ENCODE measurements at places on chromosomes 7 and 10.

GRCh38 chr7:141355032-141355431 lies 196.2 kb upstream of the AGK start:
- no peaks in the 10 kb centered on the region for H3K36me3 ChIP-seq
- no peak for DNase-seq
- no peak overlapping the region for H3K27ac ChIP-seq
- no peak overlapping the region for H3K4me3 ChIP-seq
- H3K4me1 ChIP-seq = peaks cover 4% of the 10 kb centered on the region
- no peaks in the 10 kb centered on the region for H3K27me3 ChIP-seq

GRCh38 chr10:51369903-51370302 lies 295.6 kb downstream of the PRKG1 start:
- H3K27me3 ChIP-seq = no peaks in the 10 kb centered on the region
- no peak overlapping the region for H3K27ac ChIP-seq
- H3K36me3 ChIP-seq = no peaks in the 10 kb centered on the region
- DNase-seq = no peak

DNA sequence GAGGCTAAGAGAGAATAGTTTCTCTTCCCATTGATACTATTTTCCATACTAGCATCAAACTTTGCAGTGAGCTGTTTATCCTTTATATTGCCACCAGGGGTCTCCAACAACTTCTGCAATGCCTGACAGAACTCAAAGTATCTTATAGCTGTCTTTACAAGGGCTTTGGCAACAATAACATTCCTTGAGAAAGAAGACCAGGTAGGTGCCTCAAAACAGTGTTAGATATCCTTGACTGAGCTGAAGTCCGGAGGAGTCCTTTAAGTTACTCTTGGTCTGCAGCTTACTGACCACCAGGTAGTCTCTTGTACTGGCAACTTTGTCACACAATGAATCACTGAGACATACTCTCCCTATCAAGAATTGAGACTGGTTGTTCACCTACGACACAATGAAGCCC lies 30.0 kb upstream of the TES start:
- no peak for DNase-seq
- no peaks in the 10 kb centered on the region for H3K4me1 ChIP-seq
- H3K27ac ChIP-seq = no peak overlapping the region
- H3K36me3 ChIP-seq = no peaks in the 10 kb centered on the region
- no peaks in the 10 kb centered on the region for H3K27me3 ChIP-seq

GRCh38 chr7:1095621-1096155 lies 7.8 kb downstream of the GPER1 start:
- no peaks in the 10 kb centered on the region for H3K27me3 ChIP-seq
- peaks cover 28% of the 10 kb centered on the region for H3K4me1 ChIP-seq
- H3K27ac ChIP-seq = no peak overlapping the region
- no peak for DNase-seq
- peak overlapping the region; percentile 45 for H3K4me3 ChIP-seq
- H3K36me3 ChIP-seq = peaks cover 20% of the 10 kb centered on the region

DNA sequence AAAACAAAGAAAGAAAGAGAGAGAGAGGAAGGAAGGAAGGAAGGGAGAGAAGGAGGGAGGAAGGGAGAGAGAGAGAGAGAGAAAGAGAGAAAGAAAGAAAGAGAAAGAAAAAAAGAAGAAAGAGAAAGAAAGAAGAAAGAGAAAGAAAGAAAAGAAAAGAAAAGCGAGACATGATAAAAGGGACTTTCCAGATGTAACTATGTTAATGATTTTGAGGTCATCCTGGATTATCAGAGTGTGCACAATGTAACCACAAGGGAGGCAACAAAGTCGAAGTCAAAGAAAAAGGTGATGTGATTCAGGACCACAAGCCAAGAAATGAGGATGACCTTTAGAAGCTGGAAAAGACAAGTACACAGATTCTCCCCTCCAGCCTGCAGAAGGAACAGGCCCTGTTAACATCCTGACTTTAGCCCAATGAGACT lies 48.9 kb upstream of the PAX2 start:
- H3K4me1 ChIP-seq = no peaks in the 10 kb centered on the region
- no peak overlapping the region for H3K27ac ChIP-seq
- no peak overlapping the region for H3K4me3 ChIP-seq
- no peak for DNase-seq
- H3K27me3 ChIP-seq = peaks cover 49% of the 10 kb centered on the region
- no peaks in the 10 kb centered on the region for H3K36me3 ChIP-seq

DNA sequence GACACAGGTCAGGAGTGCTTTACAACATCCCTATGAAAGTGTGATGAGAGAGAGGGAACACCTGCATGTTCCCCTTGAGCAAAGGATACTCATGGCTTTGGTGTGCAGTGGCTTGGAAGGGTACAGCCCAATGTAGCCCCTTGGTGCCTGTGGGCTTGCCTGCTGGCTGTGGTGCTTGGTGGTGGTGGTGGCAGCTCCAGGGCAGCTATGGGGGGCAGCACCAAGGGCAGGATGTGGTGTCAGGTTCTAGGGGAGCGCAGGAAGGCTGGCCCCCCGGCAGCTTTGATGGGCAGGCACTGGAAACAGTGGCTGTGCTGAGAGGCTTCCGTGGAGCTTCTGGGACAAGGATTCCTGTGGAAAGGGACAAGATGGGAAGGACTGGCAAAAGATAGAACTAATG lies 464.0 kb upstream of the ZMIZ1 start:
- H3K4me3 ChIP-seq = no peak overlapping the region
- no peak for DNase-seq
- no peaks in the 10 kb centered on the region for H3K36me3 ChIP-seq
- H3K27me3 ChIP-seq = no peaks in the 10 kb centered on the region
- no peak overlapping the region for H3K27ac ChIP-seq

- no peaks in the 10 kb centered on the region for H3K27me3 ChIP-seq
- DNase-seq = no peak
- no peaks in the 10 kb centered on the region for H3K4me1 ChIP-seq
- no peaks in the 10 kb centered on the region for H3K36me3 ChIP-seq
Measured at GRCh38 chr10:129156406-129156805, 310.6 kb upstream of the MGMT start.

DNA sequence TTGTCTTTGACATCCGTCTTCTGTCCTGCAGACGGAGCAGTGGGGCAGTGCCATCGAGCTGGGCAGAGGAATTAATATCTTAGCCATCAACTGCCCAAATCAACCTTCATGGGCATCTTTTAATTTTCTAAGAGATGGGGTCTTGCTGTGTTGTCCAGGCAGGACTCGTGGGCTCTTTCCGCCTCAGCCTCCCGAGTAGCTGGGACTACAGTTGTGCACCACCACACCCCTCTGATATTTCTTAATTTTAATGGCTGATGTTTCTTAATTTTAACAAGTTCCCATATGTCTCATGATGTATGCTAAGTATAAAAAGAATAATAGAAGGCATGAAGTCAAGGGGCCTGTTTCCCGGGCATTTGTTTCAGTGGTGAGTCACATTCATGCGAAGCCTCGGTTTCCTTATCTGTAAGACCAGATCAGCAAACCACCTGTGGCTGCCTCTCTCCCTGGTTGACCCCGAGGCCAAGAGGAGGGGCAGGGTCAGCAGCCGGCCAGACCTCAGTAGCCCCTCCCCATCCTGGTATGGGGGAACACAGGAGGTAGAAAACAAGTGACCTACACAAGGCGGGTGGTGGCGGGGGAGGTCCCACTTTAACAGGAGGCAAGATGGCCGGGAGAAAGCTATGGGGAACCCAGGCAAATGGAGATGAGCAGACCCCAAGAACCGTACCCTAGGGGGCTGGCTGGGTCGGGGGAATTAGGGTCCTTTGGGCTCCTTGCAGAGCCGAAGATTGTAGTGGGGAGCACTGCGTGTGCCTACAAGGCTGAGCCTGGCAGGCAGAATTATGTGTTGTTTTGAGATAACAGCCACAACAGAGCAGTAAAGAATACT lies 85.5 kb downstream of the CUX1 start:
- peaks cover 21% of the 10 kb centered on the region for H3K4me1 ChIP-seq
- no peak overlapping the region for H3K4me3 ChIP-seq
- no peaks in the 10 kb centered on the region for H3K27me3 ChIP-seq
- H3K27ac ChIP-seq = no peak overlapping the region
- no peak for DNase-seq
- H3K36me3 ChIP-seq = no peaks in the 10 kb centered on the region

DNA sequence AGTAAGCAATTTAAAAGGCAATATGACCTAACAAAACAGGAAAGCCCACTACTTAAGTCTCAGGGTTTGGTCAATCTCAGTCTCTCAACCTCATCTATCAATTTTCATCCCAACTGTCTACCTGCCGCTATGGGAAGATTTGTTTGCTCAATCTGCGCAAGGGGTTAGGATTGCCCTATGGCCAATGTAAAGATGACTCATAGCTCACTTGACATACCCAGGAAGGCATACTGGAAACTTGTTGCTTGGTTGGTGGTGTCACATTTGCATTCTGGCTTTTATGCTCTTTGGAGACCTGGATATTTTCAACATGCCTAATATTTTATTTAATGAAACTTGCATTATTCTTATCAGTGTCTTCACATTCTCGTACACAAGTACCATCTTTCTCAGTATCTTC lies 78.1 kb upstream of the TMEM196 start:
- H3K4me3 ChIP-seq = no peak overlapping the region
- no peaks in the 10 kb centered on the region for H3K4me1 ChIP-seq
- DNase-seq = no peak
- H3K27me3 ChIP-seq = no peaks in the 10 kb centered on the region

DNA sequence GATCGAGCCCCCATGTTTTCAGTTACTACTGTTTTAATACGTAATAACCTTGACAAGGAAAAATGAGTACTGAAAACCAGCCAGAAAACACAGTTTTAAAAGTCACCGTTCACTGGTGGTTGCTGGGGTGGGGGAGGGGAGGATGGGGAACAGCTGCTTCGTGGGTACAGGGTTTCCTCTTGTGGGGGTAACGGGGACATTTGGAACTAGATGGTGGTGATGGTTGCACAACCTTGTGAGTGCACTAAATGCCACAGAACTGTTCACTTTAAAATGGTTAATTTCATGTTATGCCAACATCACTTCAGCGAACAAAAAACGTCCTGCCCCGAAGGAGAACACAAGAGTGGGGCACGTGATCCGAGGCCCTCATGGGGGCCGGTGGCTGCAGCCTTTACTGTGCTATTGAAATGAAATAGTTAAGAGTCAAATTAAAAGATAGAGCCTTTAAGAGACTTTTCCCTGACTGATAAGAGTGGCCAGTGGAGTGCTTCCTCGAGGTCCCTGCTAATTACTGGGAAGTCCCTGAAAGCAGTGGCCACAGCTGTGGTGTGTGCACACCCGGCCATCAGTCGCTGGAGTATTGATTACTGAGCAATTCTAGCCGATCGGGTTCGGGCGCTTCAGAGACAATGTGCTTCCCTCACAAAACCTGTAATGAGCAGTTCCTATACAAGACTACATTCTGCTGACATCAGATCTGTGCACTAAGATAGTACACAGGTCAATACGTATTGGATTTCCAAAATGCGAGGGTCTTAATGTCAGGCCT lies 80.3 kb downstream of the EBF3 start:
- no peak overlapping the region for H3K27ac ChIP-seq
- H3K4me1 ChIP-seq = no peaks in the 10 kb centered on the region
- no peak for DNase-seq
- H3K36me3 ChIP-seq = no peaks in the 10 kb centered on the region

- no peak overlapping the region for H3K4me3 ChIP-seq
- H3K4me1 ChIP-seq = no peaks in the 10 kb centered on the region
- H3K27ac ChIP-seq = no peak overlapping the region
Measured at GRCh38 chr7:34759477-34760125, 101.6 kb downstream of the NPSR1 start.

DNA sequence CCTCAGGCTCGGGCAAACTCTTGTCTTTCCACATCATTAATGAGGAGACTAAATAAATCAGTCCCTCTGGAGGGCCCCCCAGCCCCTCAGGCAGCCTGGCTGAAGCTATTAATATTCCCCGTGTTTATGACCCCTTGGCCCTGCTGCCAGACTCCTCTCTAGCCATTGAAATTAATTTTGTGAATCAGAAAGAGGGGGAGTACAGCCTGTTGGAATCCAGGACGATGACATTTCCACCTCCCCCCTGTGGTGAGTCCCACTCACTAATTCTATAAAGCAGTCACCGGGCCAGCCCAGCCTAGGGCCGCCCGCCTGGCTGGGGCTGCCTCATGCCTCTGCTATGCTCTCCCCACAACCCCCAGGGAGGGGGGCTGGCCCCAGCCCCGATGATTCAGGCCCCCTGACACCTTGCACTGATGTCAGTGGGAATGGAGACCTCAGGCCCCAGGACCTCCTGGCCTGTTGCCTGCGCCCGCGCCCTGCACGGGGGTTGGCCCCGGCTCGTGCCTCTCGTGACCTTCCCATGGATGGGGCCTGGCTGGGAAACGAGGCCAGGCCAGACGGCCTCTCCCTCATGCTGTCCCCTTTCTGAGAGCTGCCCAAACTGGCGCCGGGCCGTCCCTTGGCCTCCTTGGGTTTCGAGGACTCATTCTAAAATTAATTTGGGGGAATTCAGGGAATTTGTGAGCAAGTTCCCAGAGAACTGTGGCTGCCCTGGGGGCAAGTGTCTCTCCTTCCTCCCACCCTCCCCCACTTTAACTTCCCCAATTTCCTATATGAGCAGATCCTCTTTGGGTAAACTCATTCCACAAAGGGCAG lies 34.0 kb downstream of the TMEM270 start:
- peak overlapping the region; percentile 74 for H3K27ac ChIP-seq
- peak; percentile 95 for DNase-seq
- no peaks in the 10 kb centered on the region for H3K27me3 ChIP-seq
- H3K36me3 ChIP-seq = no peaks in the 10 kb centered on the region

GRCh38 chr7:151647006-151647405 lies 127.3 kb upstream of the RHEB start:
- peaks cover 24% of the 10 kb centered on the region for H3K4me1 ChIP-seq
- H3K36me3 ChIP-seq = peaks cover 7% of the 10 kb centered on the region
- H3K27me3 ChIP-seq = no peaks in the 10 kb centered on the region
- H3K27ac ChIP-seq = no peak overlapping the region
- DNase-seq = peak; percentile 40

GRCh38 chr7:23691320-23691719 lies 11.3 kb downstream of the FAM221A start:
- H3K4me1 ChIP-seq = no peaks in the 10 kb centered on the region
- peaks cover 25% of the 10 kb centered on the region for H3K36me3 ChIP-seq
- no peaks in the 10 kb centered on the region for H3K27me3 ChIP-seq

- DNase-seq = no peak
- H3K27me3 ChIP-seq = no peaks in the 10 kb centered on the region
- no peaks in the 10 kb centered on the region for H3K36me3 ChIP-seq
- H3K27ac ChIP-seq = peak overlapping the region; percentile 93
- H3K4me3 ChIP-seq = peak overlapping the region; percentile 68
- H3K4me1 ChIP-seq = peaks cover 39% of the 10 kb centered on the region
Measured at GRCh38 chr10:29408847-29409240, 120.0 kb downstream of the LYZL1 start.

GRCh38 chr10:100104300-100104699 lies 22.6 kb upstream of the CPN1 start:
- H3K36me3 ChIP-seq = no peaks in the 10 kb centered on the region
- DNase-seq = no peak
- no peak overlapping the region for H3K27ac ChIP-seq
- H3K4me3 ChIP-seq = no peak overlapping the region
- H3K4me1 ChIP-seq = no peaks in the 10 kb centered on the region

DNA sequence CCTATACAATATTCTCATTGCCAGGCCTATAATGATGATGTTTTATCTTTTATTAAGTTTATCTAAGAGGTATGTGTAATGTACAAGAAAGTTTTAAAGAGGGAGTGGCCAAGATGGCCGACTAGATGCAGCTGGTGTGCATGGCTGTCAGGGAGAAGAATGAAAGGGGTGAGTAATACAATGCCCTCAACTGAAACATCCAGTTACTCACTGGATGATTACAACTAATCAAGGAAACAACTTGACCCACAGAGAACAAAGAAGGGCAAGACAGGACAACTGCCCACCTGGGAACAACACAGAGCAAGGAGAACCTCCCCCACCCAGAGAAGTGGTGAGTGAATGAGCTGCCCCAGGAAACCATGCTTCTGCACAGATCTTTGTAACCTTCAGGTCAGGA lies 880.0 kb upstream of the LRRTM3 start:
- H3K4me1 ChIP-seq = no peaks in the 10 kb centered on the region
- DNase-seq = no peak
- H3K27ac ChIP-seq = no peak overlapping the region
- H3K4me3 ChIP-seq = no peak overlapping the region
- H3K27me3 ChIP-seq = no peaks in the 10 kb centered on the region
- no peaks in the 10 kb centered on the region for H3K36me3 ChIP-seq

Measured in suprapubic skin (tissue), 4 donors.